ENCODE measurements at places on chromosomes 7 and 10.

GRCh38 chr7:93046641-93047040 is 71.1 kb downstream of the SAMD9 start:
- DNase-seq: no peak

GRCh38 chr10:28991333-28992270 is 297.3 kb upstream of the LYZL1 start:
- no peak for DNase-seq

- DNase-seq: no peak
These were observed 29.6 kb downstream of the COL13A1 start for GRCh38 chr10:69831231-69831855.

- no peak for DNase-seq
These were observed 234.2 kb downstream of the WDR11 start for GRCh38 chr10:121085367-121085766.

GRCh38 chr7:138924501-138925225 is 56.5 kb downstream of the KIAA1549 start:
- DNase-seq: no peak

Data from caudate nucleus (tissue), 63 donors.